ENCODE measurements at places on chromosomes 7 and 10. TPM values are rescaled to one million over a fixed set of nuclear protein-coding genes. Genes with fewer than 3 reads are reported as not detected.
A peak's percentile ranks its signal among the peaks of the same experiment; 100 is the strongest.

Gene CPEB3
- total RNA-seq = 2.6 TPM

Gene RALA
- 12.9 TPM for total RNA-seq

Gene POR
- total RNA-seq = 122 TPM

Gene STRIP2
- total RNA-seq = not detected

Gene CNNM2
- total RNA-seq = 11.0 TPM

Gene SRGN
- total RNA-seq = 92.5 TPM

Gene HEPACAM2
- not detected for total RNA-seq

Gene ATOH7
- total RNA-seq = not detected

Gene CDH23
- 8.5 TPM for total RNA-seq

Gene SFTPA1
- total RNA-seq = not detected

Gene CCDC172
- not detected for total RNA-seq

Gene PARD3
- total RNA-seq = 58.7 TPM

DNA sequence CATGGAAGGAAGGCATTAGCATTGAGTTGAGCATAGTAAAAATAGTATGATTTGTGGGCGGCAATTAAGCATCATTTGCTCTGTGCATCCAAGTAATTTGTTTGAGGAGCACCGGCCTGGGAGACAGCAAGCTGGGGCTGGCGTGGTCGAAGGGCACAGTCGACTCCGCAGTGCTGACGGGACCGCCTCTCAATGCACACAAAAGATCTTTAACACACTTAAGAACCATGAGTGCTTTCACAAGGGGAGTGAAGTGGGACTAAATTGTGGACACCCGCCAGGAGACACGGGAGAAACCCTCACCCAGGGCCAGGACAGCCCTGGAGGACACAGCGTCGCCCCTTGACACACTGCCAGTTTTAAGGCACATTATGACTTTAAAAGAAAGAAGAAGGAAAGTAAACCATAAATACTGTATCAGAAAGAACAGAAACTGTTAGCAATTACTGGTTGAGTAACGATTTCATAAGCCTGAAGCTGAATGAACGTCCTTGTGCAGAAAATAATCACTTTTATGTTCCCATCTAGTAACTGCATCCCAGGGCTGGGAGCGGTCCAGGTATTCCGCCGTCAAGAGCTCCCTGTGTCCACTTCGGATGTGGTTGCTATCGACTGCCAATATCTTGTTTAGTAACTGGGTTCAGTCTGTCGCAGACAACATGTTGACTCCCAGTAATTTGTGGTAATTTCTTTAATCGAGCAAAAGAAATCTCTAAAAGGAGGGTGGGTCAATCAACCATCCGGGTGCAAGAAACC lies 102.1 kb downstream of the EBF3 start:
- DNase-seq = no peak

- DNase-seq = no peak
These were observed 479.3 kb downstream of the DNAJB6 start for GRCh38 chr7:157816086-157816485.

GRCh38 chr7:39985398-39985918 lies 35.4 kb downstream of the CDK13 start:
- no peak for DNase-seq

DNA sequence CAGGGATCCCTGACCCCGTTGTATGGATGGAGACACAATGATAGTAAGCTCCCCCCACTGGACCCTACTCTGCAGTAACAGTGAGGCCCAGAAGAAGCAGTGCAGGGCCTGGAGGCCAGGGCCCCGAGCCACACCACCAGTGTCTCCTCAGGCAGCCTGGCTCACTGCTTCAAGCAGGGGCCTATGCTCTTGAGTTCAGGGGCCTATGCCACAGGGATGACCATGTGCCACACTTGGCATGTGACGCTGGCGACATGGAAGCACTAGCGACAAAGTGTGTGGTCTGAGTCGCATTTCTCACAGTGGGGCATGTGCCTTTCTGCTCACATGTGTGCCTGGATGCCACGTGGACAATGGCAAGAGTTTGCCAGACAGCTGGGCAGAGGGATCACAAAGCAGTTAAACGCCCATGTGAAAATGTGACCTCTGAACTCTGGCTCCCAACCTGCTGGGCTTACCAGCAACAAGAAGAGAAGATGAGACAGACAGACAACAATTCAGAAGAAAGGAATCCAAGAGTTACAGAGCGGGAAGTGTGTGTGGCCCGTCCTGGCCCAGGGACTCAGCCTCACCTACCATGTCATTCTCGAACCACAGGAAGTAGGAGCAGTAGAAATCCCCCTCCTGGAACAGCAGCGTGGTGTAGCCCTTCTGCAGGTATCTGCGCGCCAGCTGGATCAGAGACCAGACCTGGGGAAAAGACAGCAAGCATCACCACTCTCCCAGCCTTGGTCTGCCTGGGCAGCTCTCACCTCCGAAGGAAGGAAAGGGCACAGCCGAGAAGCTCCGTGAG lies 4.7 kb upstream of the PYROXD2 start:
- no peak for DNase-seq

GRCh38 chr10:78458983-78459638 lies 425.4 kb downstream of the RPS24 start:
- DNase-seq = peak; percentile 2

DNA sequence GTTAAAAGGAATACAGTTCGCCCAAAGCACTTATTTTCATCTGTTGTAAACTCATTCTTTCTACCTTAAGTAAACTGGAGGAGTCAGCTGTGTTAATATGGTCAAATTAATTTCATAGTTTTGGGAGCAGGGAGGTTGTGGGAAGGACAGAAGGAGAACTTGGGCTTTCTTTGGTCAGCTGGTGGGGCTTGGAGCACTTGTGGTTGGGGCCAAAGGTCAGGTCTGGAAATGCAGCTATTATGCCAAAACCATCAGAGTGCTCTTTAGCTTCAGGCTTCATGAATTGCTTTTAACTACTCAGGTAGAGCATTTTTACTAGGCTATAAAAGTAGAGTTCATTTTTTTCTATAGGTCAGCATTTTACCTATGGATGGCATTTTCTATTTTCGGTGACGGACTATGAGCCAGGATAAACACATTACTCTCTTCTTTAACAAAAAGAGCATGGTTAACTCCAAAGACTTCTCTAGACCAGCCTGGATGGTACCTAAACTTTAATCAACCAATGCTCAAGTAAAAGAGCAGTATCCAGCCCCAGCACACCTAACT lies 30.0 kb downstream of the STEAP4 start:
- DNase-seq = no peak

GRCh38 chr7:114843102-114843501 lies 78.8 kb upstream of the MDFIC start:
- no peak for DNase-seq

- DNase-seq = no peak
These were observed 97.0 kb downstream of the ALOX5 start for GRCh38 chr10:45471059-45471458.

DNA sequence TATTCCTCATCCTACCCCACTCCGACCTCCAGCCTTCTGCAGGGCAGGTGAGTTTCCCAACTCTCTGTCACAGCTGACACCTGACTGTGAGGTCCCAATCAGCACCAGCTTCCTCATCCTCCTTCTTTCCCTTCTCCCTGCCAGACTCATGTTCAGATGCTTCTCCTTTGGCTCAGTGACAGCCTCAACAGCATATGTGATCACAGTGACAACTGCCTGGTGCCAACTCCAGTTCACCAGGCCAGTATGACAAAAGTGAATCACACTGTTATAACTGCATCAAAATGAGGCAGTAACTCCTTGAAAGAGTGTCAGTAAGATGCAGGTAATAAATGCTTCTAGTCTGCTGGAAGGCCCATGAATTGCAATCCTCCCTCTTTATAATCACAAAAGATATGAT lies 46.8 kb upstream of the NFE2L3 start:
- DNase-seq = no peak

DNA sequence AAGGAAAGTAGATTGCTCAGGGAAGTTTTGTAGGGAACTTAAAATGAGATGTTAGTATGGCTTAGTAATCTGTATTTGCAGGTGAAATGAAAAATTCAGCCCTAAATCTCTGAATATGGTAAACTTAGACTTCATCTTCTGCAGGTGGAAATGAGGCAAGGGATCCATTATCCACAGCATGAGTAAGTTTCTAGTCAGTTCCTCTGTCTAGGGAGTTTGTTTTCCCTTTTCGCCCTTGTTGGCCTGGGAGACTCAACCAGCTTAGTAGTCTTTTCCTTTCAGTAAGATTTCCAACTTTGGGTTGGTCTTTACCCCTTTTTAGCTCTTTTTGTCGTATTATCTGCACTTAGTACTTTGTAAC lies 65.6 kb downstream of the ZEB1 start:
- DNase-seq = no peak

DNA sequence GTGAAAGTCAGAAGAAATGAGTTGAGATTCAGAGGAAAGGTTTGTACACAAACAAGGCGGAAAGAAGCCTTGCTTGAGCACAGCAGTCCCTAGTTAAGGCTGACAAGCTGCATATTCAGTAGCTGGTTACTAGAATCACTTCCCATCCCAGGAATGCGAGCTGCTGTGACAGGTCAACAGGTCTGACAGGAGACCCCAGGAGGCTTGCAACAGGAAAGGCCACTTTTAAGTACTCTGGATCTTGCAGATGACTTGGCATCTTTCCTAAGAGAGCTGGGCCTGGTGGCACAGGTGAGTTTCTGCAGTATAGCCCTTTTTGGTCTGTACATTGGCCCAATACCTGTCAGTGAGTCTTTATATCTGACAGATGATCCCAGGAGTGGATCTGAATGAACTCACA lies 35.7 kb upstream of the UNC5B start:
- DNase-seq = no peak

- DNase-seq = no peak
These were observed 303.5 kb downstream of the SFMBT2 start for GRCh38 chr10:7107285-7107684.

- DNase-seq = no peak
These were observed 2.1 kb downstream of the SNX10 start for GRCh38 chr7:26293569-26294308.

DNA sequence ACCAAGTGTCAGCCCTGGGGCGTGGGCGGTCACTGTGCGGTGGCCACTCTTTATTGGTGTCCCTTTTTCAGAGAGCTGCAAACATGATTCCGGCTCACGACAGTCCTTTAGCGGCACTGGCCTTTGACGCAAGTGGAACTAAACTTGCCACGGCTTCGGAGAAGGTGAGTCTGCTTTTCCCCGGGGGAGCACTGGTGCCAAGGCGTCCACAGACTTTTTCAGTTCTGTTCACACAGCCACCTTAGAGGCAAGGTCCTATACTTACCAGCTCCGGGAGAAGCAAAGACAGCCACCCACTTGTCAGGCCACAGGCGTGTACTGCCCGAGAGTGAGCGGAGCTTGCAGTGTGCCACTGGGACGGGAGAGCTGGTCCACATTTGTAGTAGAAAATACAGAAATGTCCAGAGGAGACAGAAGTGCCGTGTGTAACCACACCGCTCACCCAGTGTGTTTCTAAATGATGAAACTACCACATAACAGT lies 27.9 kb downstream of the WIPI2 start:
- no peak for DNase-seq

DNA sequence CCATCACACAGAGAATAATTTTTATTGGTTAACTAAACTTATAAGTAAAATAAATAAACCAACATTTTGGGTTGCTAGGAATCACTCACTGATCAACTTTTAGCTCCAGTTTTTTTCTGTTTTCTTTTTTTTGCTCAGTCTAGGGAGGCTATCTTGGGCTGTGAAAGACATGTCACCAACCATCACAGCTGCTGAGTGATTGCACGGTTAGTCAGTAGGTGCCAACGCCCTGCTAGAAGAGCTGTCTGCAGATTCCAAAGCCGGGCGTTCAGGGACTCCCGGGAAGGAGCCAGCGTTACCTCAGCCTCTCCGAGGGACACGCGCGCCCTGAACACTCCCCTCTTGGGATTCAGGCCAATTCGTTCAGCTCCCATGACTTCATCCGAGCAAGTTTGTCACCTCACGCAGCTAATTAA lies 604 bp upstream of the STAM start:
- peak; percentile 75 for DNase-seq

DNA sequence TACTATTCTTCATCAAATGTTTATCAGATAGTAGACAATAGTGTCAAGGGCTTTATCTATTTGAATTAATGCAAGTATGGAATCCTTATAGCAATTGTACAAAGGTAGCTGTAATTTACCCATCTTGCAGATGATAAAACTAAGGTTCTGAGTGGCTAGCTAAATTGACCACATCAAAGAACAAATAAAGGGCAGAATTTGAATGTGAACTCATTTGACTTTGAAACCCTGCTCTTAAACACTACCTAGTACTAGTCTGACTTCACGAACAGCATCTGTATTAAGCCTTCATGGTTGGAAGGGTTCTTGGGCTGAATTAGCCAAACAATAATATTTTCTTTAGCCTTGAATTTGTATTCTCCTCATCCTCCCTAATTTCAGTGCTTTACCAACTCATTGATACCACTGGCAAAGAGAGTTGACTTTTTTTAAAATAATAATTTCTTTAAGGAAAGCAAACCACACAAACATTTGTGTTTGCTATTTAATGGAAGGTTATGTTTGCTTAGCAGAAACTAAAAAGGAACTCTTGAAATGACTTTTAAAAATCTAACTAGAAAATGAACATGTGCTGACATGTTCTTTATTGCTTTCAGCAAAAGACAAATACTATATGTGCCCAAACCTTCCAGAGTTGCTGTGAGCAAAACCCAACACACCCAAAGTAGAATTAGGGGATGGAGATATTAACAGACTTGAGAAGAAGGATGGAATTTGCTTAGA lies 322.6 kb downstream of the RNLS start:
- no peak for DNase-seq

- DNase-seq = no peak
These were observed 51.5 kb upstream of the DLX6 start for GRCh38 chr7:96953676-96954513.

- no peak for DNase-seq
These were observed 68.0 kb downstream of the VOPP1 start for GRCh38 chr7:55504093-55504859.

- DNase-seq = no peak
These were observed 266.5 kb upstream of the SEMA3A start for GRCh38 chr7:84461093-84461492.

DNA sequence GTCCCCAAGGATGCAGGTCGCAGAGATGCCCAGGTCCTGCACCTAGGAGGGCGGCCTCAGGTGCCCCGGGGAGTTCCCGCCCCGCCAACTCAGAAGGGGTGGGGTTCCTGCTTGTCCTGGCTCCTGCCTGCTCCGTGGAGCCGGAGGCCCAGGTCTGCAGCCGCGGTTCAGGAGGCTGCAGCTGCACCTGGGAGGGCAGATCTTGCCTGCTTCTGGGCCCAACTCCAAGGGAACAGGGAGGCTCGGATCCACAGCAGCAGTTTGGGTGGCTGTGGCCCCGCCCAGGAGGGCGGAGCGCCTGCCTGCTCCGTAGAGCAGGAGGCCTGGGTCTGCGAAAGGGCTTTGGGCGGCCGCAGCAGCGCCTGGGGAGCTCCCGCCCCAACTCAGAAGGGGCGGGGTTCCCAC lies 108.2 kb upstream of the EGR2 start:
- DNase-seq = no peak

- DNase-seq = peak; percentile 51
These were observed 772 bp downstream of the SGMS1 start for GRCh38 chr10:50622706-50623662.

DNA sequence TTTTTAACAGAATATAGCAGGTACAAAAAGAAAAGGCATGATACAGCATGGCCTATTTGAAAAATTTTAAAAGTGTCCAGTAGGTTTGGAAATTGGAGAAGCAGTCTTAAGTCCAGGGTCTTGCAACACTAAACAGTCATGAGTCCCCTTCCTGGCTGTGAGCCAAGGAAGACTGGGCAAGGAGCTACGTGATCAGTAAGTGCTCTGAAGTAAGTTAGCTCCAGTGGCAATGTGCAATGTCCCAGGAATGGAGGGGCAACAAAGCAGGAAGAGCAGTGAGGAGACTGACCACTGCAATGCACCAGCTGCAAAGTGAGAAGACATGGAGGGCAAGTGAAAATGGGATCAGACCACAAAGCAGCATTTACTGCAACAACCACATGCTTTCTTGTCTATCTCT lies 72.9 kb upstream of the GRID1 start:
- DNase-seq = peak; percentile 42

GRCh38 chr10:7950981-7951847 lies 103.3 kb upstream of the GATA3 start:
- DNase-seq = no peak
